Suppressor macrophage (primary cell): ENCODE measurements at places on chromosomes 6 and 20.

DNA sequence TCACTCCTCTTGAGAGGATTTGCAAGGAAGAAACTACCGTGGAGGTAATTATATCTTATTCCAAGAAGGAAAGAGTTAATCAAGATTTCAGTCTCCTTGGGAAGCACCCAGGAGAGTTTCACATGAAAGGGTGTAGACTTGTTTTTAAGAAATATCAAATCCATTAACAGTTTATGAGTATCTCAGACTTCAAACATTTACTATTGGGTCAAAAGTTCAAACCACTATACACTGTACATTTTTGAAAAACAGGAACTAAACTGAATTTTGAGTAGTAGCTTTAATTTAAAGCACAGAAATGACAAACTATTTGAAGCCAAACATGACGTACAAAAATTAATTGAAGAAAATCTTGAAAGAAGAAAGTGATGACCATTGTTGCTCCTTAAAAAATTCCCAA lies 164.0 kb downstream of the FOXC1 start:
- peak; percentile 19 for DNase-seq

- DNase-seq: no peak
Measured at GRCh38 chr20:46137816-46138215, 19.7 kb downstream of the CD40 start.

- DNase-seq: no peak
Measured at GRCh38 chr20:58388028-58388601, 914 bp upstream of the VAPB start.

DNA sequence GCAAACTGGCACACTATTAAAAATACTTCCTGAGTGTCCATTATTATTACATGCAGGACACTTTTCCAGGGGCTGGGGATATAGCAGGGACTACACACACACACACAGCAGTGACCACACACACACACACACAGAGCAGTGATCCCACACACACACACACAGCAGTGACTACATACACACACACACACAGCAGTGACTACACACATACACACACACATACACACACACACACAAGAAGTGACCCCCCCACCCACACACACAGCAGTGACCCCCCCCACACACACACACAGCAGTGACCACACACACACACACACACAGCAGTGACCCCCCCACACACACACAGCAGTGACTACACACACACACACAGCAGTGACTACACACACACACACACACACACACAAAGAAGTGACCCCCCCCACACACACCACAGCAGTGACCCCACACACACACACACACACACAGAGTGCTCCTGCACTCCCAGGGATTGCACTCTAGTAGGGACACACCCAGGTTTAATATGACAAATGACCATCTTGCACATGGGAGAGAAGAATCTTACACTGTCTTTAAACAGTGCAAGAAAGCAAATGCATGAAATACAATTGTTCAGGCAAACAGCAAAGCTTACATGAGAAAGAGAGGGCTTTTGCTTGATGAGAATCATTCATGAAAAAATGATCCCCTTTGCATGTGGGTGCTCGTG lies 115.5 kb downstream of the IRF4 start:
- DNase-seq: no peak

DNA sequence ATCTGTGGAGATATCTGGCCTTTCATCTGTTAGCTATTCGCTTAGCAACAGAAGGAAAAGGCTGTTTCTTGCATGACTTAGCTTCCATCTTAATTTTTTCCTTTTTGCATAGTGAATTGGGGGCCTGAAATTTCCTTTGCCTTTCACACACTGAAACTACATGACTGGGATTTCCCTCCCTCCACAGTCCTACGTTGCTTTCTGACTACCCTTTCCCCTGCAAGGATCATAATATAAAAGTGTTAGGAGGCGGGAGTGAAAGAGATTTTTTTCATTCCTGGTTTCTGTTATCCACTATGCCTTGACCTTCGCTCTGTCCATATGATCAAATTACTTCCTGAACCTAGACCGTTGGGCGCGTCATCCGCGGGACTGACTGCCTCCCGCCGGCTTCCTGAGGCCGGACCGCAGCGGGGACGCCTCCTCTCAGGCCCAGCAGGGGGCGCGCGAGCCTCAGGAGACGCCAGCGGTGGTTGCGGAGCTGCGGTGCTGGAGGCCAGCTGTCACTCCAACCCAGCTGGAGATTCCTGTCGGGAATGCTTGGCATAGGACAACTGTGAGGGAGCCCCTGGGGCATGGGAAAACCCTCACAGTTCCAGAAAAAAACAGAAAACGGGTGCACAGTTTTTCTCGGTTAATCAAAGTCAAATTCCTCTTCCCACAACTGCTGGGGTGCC lies 55.6 kb downstream of the MEP1A start:
- DNase-seq: peak; percentile 89

DNA sequence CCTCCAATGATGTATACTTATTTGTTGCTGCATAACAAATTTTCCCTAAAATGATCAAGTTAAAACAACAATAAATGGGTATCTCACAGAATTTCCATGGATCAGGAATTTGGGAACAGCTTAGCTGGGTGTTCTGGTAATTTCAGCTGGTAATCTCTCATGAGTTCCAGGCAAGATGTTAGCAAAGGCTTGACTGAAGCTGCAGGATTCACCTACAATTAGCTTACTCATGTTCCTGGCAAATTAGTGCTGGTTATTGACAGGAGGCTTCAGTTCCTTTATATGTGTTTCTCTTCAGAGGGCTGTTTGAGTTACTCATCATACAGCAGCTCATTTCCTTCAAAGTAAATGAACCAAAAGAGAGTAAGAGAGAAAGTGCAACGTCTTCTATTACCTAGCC lies 506.3 kb upstream of the IMPG1 start:
- no peak for DNase-seq

DNA sequence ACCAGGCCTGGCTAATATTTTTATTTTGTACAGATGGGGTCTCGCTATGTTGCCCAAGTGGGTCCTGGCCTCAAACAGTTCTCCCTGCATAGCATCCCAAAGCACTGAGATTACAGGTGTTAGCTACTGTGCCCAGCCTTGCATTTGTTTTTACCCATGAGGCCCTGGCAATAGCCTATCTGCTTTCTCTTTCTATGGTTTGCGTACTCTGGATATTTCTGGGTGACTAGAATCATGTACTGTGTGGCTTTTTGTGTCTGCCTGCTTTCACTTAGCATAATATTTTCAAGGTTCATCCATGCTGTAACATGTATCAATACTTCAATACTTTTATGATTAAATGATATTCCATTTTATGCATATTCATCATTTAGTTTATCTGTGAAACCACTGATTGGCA lies 451.7 kb downstream of the GRIK2 start:
- no peak for DNase-seq

- DNase-seq: peak; percentile 52
Measured at GRCh38 chr20:64049060-64049877, at the start of gene SOX18. Gene SOX18 (minus strand): TSS chr20:64049639. CDS start chr20:64049516, 123 bp downstream.

GRCh38 chr20:48728042-48728825 lies 99.6 kb downstream of the PREX1 start:
- DNase-seq: no peak

DNA sequence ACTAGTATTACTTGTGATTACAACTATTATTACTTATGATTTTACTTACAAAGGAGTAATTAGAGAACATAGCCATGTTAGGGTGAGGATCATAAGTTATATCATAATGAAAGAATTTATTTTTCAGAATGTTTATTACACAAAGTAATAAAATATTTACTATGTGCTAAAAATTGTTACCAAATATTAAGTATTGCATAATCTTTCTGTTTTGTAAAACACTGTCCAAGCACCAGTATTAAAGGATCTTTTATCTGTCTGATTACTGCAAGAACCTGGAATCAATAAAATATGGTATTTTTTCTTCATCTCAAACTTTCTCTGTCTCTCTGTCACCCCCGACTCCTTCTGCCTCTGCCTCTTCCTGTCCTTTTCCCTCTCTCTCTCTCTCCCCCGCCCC lies 250.1 kb downstream of the BCKDHB start:
- no peak for DNase-seq

DNA sequence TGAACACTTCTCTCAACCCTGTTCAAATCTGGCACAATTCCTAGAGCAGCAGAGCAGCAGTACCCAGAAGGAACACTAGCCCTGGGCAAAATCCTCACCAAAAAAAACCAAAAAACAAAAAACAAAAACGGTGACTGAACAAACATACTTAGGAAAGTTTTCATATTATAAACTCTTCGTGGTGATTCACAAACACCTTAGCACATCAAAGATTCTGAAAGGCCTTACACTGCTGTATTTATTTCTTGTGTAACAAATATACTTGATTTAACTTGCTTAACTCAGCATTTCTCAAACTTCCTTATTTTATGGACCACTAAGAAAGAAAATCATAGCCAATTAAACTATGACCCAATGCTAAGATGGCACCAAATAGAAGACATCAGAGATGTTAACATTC lies 57.8 kb upstream of the RREB1 start:
- no peak for DNase-seq

- peak; percentile 83 for DNase-seq
Measured at GRCh38 chr20:38073307-38074071, 39.9 kb downstream of the RPRD1B start.

DNA sequence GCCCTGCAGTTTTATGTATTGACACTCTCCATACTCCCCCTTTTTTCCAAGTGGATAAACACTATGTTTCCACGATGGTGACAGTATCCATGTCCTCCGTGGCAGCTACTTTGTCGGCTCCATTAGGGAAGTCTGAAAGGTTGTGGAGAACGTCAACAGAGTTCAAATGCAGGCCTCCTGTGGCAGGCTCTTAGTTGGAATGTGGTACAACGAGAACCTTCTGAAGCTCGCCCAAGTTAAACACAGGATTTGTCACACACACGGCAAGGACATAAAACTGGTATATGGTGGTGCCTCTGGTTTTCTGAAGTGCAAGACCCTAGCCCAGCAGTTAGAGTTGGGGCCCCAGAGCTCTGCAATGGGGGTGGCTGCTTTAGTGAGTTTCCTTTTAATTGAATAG lies 187.0 kb upstream of the TAB2 start:
- no peak for DNase-seq

DNA sequence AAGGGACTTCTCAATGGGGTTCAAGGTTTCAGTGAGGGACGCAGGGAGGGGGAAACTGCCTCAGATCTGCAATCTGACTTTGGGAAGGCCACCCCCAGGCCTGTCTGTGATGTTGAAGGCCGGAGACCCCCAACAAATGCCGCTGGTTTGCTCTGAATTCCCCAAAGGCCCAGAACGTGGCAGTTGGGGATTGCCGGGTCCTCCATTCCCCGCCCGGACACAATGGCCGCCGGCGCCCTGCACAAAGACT lies 326 bp upstream of the BCL2L1 start:
- DNase-seq: no peak

DNA sequence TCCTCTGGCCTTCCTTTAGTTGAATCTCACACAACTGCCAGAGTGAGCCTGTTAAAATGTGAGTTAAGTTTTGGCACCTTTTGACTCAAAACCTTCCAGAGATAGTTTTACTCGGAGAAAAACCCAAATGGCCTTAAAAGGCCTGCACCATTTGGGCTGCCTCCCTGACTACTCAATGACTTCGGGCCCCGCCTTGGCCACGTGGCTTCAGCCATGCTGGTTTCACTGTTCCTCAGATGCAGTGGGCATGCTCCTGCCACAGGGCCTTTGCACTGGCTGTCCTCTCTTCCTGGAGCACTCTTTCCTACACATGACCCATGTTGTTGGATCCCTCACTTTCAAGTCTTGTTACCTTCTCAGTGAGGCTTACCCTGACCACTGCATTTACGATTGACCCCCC lies 18.3 kb downstream of the VEGFA start:
- DNase-seq: no peak
